ENCODE measurements at places on chromosomes 2 and 18. TPM values are rescaled to one million over a fixed set of nuclear protein-coding genes. Genes with fewer than 3 reads are reported as not detected.

GRCh38 chr18:26703170-26703930 lies 155.0 kb upstream of the KCTD1 start:
- no peak overlapping the region for H3K4me3 ChIP-seq
- no peak for DNase-seq
- no peaks in the 10 kb centered on the region for H3K27me3 ChIP-seq

DNA sequence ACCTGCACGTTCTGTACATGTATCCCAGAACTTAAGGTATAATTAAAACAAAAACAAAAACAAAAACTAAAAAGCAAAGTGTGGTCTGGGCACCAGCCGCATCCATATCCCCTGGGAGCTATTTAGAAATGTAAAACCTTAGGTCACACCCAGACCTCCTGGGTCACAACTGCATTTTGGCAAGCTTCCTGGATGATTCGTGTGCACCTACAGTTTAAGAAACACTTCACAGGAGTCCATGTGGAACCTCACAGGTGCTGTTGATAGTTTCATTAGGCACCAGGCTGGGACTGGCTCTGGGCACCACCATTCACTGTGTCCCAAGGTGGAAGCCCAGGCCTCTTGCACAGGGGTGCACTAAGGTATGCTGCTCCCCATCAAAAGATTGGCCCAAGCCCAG lies 103.6 kb upstream of the BOD1L2 start:
- no peak overlapping the region for H3K27ac ChIP-seq
- DNase-seq, result no peak
- H3K27me3 ChIP-seq, result no peaks in the 10 kb centered on the region
- H3K4me3 ChIP-seq, result no peak overlapping the region
- H3K4me1 ChIP-seq, result no peaks in the 10 kb centered on the region
- no peaks in the 10 kb centered on the region for H3K36me3 ChIP-seq

DNA sequence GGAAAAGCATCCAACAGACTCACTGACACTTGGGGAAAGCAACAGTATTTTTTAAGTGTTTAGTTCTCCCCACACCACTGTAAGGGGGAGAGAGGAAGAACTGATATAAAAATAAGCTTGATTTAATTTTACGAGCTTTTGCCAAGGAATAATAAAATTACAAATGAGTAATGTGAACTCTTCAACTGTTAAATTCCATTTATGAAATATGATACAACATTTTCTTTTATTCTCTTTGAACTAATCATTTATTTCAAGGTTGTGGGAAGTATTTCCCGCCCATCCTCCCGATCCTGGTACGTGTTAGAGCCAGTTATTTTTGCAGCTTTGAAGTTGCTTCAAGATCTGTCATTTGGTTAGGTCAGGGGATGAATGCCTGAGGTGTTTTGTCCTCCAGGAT lies 35.2 kb downstream of the WDPCP start:
- DNase-seq, result peak; percentile 53
- no peak overlapping the region for H3K4me3 ChIP-seq
- H3K36me3 ChIP-seq, result no peaks in the 10 kb centered on the region
- H3K27me3 ChIP-seq, result no peaks in the 10 kb centered on the region
- H3K4me1 ChIP-seq, result no peaks in the 10 kb centered on the region

DNA sequence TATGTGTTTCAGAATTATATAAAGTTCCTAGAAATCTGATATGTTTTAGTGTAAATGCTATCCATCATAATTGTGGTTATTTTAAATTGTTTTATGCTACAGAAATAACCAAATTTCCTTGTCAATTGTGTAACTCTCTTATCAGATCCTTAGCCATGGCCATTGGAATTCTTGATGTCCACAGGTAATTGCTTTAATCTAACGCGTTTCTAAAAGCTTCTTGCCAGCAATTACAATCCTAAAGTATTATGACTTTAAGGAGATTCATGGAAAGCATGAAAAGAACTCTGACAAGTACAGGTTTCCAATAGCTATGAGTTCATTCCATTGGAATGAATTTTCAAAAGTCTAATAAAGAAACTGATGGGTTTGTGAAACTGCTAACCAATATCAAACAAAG lies 472.1 kb downstream of the ERBB4 start:
- peak; percentile 10 for DNase-seq
- H3K27me3 ChIP-seq, result no peaks in the 10 kb centered on the region
- H3K4me1 ChIP-seq, result no peaks in the 10 kb centered on the region
- no peak overlapping the region for H3K4me3 ChIP-seq
- H3K36me3 ChIP-seq, result no peaks in the 10 kb centered on the region

The NXPH2 gene
- 1.0 TPM for total RNA-seq

The SH3RF3 gene
- 7.3 TPM for total RNA-seq
